ENCODE measurements at places on chromosomes 4 and X.

GRCh38 chr4:21304540-21304887 is 604.3 kb downstream of the PACRGL start:
- no peak for DNase-seq

DNA sequence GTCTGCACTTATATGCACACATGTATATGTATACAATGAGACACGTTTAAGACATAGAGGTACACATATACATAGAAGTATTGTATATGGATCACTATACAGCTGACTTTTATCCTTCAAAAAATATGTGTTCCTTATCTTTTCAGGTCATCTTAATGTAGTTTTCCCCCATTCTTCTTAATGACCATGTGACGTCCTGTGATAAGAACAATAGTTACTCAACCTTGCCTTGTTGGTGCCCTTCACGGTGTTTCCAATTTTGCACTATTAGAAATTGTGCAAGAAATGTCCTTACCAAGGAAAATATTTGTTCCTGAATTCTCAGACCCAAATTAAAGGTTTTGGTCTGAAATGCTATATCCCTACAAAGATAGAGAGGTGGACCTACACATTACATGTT is 1.0 kb upstream of the PPBP start:
- no peak for DNase-seq

GRCh38 chr4:6474053-6474568 is 1.7 kb upstream of the PPP2R2C start:
- DNase-seq = peak; percentile 56

GRCh38 chr4:68326141-68326540 is 23.7 kb downstream of the YTHDC1 start:
- DNase-seq = no peak

DNA sequence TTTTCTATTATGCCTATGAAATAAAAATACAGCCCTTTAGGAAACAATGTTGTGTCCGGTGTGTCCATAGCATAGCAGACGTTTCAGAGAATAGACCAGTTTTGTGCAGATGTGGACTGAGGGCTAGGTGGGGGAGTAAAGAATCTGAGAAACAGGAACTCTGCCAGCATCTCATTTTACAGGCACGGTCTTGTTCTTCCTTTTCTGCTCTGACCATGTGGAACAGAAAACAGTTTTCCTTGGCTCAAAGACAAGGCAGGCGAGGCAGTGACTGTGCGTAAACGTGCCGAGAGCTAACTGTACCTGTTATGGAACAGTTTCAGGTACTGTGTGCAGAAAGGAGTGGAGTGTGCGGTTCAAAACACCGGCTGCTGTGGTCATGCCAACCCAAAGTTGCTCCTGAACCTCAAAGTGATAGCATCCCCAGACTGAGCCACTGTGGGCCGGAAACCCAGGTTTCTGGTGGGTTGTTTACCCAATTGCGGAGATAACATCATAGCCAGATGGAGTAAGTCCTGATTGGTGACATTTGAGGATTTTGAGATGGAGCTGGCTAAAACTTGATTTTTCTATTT is 20.2 kb downstream of the CNGA2 start:
- no peak for DNase-seq

- peak; percentile 39 for DNase-seq
These were observed 877 bp downstream of the JAKMIP1 start for GRCh38 chr4:6199422-6199921.

DNA sequence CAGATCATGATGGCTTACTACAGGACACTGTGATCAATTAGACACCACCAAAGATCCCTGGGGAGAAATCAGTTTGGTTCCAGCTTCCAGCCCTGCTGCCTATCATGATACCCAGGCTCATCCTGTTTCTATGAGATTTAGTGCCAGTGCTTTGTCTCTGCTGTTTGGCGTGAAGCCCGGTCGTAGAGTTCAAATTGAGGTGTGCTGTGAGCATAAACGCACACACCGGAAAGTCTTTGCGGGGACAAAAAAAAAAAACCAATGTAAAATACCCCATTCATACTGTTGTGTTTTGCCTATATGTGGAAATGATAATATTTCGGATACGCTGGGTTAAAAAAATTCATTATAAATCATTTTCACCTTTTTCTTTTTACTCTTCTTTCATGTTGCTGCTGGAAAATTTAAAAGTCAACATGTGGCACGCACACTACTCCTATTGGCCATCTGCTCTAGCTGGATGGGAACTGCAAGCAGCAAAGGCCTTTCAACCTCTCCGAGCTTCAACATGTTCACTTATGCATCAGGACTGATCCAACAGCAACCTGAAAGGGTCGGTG is 607 bp upstream of the DKC1 start:
- no peak for DNase-seq

- no peak for DNase-seq
These were observed 1400.4 kb upstream of the PCDH7 start for GRCh38 chr4:29319663-29320340.

GRCh38 chrX:10761447-10761846 is 141.1 kb upstream of the MID1 start:
- DNase-seq = no peak

- no peak for DNase-seq
These were observed 171.7 kb downstream of the SHROOM3 start for GRCh38 chr4:76606645-76607265.

All from iPS-NIHi11 (cell line).